ENCODE measurements at places on chromosomes 7 and 10. TPM values are rescaled to one million over a fixed set of nuclear protein-coding genes. Genes with fewer than 3 reads are reported as not detected.
A peak's percentile ranks its signal among the peaks of the same experiment; 100 is the strongest.

Gene SLC26A3
- total RNA-seq, result not detected

DNA sequence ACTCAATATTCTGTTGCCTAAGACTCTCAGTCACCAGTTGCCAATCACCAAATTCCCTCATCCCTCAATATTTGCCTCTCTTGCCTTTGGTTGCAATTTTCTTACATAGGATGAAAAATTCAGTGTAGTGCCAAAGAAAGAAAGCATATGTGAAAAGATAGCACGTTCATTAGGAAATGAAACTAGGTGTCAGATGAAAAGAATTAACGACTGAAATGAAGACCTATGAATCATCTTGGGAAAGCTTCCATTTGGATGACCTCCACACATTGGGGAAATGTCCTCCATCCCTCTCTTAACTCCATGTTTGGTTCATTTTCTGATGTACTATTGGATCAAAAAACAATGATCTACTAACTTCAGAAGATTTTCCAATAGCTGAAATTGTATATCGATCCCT is 145.1 kb upstream of the MEOX2 start:
- no peak for DNase-seq

DNA sequence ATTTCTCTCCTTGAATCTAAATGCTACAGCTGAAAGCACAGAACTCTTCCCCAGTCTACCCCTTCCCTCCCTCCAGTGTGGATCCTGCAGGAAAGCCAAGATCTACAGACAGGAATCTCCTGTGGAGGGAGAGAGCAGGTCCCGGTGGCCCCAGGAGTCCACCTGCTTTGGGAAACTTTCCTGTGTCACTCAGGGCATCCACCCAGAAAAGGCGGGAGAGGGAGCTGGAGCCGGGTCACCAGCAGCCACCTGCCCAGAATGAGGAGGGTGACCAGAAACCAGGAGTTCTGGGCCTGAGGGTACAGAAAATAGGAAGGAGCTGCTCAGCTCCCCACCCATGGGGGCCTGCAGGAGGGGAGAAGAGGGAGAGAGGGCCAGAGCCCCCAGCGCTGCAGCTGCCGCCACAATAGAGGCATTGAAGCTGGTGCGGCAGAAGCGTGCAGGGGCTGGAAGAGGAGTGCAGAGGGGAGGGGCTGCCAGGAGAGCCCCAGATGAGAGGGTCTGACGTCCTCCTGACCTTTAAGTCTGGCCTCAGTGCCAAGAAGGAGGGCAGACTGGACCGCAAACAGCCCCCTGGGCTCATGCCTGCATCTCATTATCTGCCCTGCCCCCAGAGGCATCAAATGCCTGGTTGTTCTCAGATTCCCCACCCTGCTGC is 56.3 kb upstream of the TMEM72 start:
- no peak for DNase-seq

Gene GNAT3
- total RNA-seq, result not detected

DNA sequence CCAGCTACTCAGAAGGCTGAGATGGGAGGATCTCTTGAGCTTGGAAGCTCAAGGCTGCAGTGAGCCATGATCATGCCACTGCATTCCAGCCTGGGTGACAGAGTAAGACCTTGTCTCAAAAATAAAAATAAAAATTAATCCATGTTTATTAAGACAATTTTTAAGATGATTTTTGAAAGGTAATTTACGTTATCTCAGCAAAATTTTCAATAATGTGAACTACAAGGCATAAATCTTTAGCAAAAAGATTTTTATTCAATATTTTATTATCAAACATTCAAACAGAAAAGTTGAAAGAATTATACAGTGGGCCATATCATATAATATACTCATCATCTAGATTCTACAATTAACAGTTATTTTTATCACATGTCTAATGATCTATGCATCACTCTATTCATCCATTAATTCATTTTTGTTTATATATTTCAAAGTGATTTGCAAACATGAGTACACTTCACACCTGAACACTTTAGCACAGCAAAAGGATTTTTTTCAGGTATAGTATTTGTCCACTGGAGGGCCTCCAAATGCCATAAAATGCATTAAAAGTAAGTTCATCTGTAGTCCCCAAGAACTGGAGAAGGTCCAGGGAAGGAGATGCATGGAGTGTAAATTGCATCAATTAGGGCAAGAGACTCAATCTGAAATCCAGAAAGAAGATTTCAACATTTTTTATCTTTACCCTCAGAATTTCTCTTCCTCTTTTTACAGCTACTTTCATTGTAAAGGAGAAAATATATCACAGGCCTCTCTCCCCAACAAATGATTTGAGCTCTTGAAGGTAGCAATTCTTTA is 38.6 kb upstream of the RSBN1L start:
- DNase-seq, result peak; percentile 51

DNA sequence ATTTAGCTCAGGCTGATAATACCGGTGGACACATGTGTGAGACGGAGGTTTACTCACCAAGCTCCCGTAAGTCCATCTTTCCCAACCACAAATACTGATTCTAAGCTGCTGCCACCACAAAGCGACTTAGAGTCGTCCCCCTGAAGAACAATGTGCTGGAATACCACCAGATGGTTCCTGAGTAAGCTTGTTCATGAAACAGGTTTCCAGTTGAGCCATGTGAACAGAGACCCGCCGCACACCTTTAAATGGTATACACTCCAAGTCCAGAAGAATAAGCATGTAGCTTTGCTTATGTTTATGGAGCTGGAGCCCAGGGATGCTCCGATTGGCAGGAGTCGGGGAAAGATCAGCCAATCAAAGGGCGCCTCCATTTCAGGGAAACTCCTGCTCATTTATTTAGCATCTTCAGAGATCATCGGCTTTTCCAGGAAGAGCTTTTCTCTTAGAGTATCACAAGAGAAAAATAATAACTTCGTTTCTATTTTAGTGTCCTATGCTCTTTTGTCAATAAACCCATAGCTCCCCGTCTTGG is 261.6 kb upstream of the AOAH start:
- no peak for DNase-seq

DNA sequence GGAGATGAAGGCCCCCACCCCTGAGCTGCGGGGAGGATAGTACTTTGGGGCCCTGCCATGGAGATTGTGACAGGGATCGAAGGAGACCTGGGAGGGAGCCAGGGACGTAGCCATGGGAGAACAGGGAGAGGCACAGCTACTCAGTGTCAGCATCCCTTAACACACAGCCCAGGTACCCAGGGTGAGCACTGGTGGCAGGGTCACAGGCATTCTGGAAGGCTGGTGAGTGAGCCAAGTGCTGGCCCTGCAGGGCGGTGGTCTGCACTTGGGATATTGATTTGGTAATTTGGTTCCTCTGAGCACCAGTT is 39.8 kb downstream of the VWA2 start:
- DNase-seq, result no peak

Gene PLAC9
- total RNA-seq, result not detected

DNA sequence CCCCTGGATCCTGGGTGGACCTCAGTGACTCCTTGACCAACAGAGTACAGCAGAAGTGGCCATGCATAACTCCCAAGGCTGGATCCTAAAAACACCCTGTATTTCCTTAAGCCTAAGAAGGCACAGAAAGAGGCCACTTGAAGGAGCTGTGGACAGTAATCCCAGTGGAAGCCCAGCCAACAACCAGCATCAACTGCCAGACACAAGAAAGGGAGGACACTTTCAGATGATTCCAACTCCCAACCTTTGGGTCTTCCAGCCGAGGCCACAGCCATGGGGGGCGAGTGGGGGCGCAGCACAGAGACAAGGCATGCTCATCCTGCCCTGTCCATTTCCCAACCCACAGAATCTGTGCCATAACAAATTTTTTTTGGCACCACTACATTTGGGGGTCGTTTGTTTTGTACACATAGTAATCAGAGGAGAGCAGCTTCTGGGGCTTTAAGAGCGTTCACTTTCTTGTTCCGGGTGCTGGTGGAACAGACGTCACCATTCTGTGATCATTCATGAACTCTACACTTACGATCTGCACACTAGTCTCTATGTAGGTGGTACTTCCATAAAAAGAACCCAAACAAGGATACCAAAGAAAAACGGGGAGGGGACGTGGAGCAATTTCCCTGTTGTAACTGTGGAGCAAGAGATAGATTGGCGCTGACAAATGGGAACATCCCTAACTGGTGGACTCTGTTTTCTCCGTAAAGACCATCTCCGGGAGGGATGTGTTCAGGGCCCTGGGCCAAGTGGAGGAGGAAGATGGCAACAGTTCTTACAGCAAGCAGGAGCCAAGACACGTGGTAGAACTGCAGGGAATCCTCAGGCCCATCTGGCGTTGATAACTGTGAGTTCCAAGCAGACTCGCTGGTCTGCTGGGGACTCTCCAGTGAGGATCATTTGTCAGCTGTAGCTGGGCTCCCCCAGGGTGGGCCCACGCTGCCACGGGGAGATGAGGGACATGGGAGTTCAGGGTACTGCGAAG is 6.0 kb upstream of the SLC29A3 start:
- DNase-seq, result no peak

- no peak for DNase-seq
These were observed 165.5 kb upstream of the SMIM30 start for GRCh38 chr7:113283861-113284260.

GRCh38 chr7:98186452-98187137 is 24.6 kb upstream of the BHLHA15 start:
- DNase-seq, result no peak

DNA sequence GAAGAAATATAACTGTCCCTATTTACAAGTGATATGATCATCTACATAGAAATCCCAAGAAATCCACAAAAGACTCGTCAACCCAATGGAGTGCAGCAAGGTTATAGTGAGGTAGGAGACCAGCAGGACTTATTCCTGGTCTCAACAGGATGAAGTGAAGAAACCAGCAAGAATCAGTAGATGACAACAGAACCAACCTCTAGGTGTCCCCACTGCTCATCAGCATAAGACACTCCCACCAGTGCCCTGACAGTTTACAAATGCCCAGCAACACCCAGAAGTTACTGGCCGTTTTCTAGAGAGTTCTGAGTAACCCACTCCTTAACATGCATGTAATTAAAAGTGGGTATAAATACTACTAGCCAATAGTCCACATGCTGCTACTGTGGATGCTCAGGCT is 470.5 kb upstream of the LRRTM3 start:
- no peak for DNase-seq

Gene MAGI2
- 0.05 TPM for total RNA-seq

GRCh38 chr10:84176836-84177474 is 3.4 kb downstream of the GPR15LG start:
- DNase-seq, result no peak

- DNase-seq, result no peak
These were observed 28.1 kb upstream of the UNCX start for GRCh38 chr7:1204460-1205140.

Gene MYOF
- total RNA-seq, result 1.4 TPM

DNA sequence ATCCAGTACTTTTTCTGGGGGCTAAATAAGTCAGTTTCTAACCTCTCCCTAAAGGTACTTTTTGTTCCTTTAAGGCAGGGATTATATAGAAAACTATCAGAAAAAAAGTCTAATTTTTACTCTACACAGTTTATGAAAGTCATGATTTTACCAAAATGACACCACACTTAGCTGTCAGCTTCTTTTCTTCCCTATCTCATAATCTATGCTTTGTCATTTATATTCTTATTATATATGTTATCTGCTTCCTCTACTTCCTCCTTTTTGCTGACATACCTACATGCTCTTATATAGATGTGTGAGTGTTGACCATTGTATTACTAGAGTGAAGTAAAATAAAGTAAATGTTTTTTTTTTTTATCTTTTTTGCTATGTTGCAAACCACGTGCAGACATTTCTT is 203.9 kb upstream of the CHRM2 start:
- DNase-seq, result no peak

Gene FFAR4
- not detected for total RNA-seq

GRCh38 chr7:125567686-125568085 is 638.1 kb upstream of the POT1 start:
- DNase-seq, result no peak

GRCh38 chr7:66307591-66308215 is 102.6 kb downstream of the TPST1 start:
- no peak for DNase-seq

Gene C7orf57
- 0.10 TPM for total RNA-seq

Gene EMX2
- total RNA-seq, result not detected

DNA sequence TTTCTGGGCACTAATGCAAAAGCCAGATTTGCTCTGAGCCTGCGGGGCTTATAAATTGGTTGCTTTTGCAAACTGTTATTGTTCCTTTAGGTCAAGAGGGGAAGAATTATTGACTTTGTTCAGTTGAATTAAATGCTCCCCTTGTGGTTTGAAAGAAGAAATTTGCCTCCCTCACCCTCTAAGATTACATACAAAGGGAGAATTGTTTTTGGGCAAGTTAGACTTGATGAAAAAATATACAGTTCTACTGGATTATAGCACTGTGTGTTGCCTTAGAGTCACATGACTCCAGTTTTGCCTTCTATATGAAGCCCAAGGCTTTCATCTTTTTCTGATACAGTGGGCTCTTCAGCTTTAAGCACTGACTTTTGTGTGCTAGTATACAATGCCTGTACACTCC is 1265.8 kb upstream of the LRRTM3 start:
- DNase-seq, result no peak

Gene ZNF117
- total RNA-seq, result 6.8 TPM

Gene RNLS
- 1.8 TPM for total RNA-seq

Gene MINDY4
- 1.8 TPM for total RNA-seq

GRCh38 chr10:88092265-88092664 is 228.8 kb downstream of the PTEN start:
- no peak for DNase-seq

Gene LIPM
- not detected for total RNA-seq

Measured in activated CD4-positive, alpha-beta T cell treated with anti-CD3 and anti-CD28 coated beads, Interleukin-2, amount 10 ng/mL, durations not matched to agents 7 days and 5 days (primary cell).